ENCODE measurements at places on chromosomes 3 and 15.

DNA sequence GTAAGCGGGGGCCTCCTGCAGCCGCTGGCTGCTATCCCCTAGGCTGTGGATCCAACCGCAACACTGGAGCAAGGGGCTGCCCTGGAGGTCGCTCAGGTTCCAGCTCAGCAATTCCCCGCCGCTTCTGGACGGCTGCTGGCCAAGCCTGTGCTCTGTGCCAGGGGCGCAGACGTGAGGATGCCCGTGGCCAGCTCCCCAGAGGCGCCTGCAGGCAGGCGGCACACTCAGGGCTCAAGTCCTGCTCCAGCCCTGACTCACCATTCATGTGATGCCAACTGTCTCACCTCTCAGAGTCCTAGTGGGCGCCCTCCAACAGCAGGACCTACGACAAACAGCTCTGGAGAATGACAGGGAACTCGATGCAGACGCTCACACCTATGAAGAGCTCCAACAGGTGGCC is 31.6 kb downstream of the KLHL25 start:
- no peak for DNase-seq

- no peak for DNase-seq
Observed at GRCh38 chr3:29286478-29287240, 5.8 kb downstream of the RBMS3 start.

DNA sequence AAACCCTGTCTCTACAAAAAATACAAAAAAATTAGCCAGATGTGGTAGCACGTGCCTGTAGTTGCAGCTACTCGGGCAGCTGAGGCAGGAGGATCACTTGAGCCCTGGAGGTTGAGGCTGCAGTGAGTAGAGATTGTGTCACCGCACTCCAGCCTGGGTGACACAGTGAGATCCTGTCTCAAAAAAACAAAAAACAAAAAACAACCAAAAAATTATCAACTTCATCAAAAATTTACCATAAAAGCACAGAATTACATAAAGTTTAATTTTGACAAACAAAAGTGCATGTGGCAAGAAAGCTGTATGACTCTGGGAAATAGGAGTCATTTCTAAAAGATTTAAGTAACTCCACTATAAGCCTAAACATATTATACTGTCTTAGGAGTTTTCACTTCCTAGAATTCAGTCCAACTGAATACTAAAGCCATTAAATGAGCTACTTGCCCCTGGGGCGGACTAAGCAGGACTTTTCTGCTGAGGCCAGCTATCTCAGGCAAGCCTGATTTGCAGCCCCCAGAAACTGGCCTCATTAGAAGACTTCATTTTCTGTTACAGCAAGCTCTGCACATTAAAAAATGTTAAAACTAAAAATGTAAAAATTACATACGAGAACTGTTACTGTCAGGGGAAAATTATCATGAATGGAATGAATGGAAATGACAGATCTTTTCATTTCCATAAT is 23.0 kb downstream of the HSPBAP1 start:
- DNase-seq, result no peak

GRCh38 chr3:184716622-184717398 is 4.9 kb upstream of the MAGEF1 start:
- no peak for DNase-seq

Data from cerebellar nuclear complex (tissue), 1 donor.